HCEC 1CT (cell line): ENCODE measurements at places on chromosomes 3 and 15.
A peak's percentile ranks its signal among the peaks of the same experiment; 100 is the strongest.

- no peak for DNase-seq
Observed at GRCh38 chr15:87736401-87736800, 520.1 kb downstream of the NTRK3 start.

DNA sequence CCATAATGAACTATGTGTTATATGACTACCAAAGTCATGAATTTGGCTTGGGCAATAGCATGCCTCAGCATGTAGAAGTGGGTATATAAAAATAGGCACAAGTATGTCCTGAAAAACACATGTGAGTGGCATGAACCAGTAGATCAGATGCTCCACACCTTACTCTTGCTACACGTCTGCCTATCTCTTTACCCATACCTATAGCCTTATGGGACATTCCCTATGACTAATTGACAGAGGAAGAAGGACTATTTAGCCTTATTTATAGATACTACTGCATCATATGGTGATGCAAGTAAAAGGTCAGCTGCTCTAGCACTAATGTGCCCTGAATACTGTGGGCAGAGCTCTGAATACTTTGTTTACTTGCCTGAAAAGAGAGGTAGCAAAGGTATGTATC, 81.0 kb upstream of the ZPLD1 start:
- DNase-seq = no peak

DNA sequence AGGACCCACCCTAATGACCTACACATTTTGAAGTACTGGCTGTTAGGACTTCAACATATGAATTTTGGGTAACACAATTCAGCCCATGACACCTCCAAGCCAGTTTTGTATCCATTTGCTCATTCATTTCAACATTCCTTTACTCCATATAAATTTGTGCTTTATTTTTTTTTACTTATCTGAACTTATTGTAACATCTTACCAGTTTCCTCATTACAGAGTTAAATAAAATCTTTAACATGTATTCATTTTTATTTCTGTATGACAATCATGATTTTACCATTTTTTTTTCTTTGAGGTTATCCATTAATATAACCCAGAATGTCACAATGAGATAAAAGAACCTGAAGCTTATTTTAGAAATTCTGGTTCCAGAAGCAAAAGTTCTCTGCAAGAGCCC, 48.0 kb upstream of the ATP1B3 start:
- DNase-seq = no peak

DNA sequence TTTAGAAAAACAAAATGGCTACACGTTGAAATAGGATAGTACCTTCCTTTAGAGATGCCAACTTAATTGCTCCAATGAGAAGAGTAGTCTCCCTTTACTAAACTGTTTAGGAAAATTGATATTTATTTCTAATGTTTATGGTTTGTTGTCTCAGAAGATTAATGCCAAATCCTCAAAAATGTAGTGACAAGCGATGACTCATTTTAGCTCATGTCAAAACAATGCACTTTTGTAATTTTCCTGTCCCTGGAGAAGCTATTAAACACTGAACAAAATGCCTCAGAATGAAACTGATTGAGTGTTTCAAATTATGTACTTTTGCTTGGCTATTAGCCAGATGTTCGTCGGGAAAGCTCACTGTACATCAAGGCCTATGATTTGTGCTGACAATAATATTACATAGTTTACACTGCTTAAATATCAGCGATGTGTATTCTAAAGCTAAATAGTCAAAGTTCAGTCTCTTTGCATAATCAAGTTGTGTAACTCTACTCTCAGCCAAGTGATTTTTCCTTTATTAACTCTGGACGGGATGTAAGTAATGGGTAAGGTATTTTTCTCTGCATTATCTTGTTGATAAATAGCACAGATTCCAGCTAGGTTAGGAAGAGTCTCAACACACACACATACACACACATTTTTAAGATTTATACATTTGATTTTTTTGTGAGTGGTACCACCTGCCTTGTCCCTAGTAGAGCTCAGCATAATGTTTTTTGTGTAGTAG, 83.7 kb downstream of the CMSS1 start:
- DNase-seq = peak; percentile 92

- no peak for DNase-seq
Observed at GRCh38 chr15:57385923-57386390, 9.7 kb downstream of the CGNL1 start.

DNA sequence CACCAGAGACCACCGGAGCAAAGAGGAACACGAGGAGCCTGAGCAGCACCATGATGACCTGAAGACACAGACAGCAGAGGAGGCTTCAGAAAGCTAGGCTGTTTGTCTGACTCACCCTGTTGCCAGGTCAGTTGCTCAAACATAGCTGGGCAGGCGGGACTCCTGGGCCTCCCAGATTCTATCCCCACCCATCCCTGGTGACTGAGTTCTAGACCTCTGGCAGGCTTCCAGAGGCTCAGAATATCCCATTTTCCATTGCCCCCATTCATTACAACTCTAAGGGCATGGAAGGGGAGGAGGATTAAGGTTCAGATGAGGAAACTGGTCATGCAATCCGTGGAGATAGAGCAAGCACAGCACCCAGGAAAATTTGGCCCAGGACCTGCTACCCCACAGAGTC, at the start of gene CDHR4:
Gene CDHR4 (minus strand): TSS at position 113 of the 400 bp plus-strand sequence. CDS start 61 bp downstream, at position 52.
- peak; percentile 75 for DNase-seq

GRCh38 chr15:38555686-38556334, 8.8 kb downstream of the RASGRP1 start:
- DNase-seq = peak; percentile 80

DNA sequence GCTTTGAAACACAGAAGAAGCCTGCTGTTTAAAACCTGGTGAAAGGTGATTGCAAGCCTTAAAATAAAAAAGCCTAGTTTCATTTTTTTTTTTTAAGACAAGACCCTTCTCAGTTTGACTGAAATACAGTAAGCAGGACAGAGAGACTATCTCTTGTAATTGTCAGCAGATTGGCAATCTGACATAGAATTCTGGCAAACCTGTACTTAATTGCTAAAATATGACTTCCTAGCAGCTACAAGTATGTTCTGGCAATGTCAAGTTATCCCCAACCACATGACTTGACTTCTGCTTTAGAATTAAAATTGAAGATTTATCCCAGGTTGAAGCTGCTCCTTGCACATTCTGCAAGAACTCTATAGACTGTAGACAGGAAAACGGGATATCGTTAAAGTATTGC, 232.8 kb upstream of the NR2F2 start:
- DNase-seq = no peak

- DNase-seq = no peak
Observed at GRCh38 chr3:128366652-128367051, 100.0 kb downstream of the DNAJB8 start.

GRCh38 chr15:43867096-43867495, 40.3 kb downstream of the WDR76 start:
- no peak for DNase-seq

- no peak for DNase-seq
Observed at GRCh38 chr3:152184971-152185686, 83.6 kb upstream of the MBNL1 start.

DNA sequence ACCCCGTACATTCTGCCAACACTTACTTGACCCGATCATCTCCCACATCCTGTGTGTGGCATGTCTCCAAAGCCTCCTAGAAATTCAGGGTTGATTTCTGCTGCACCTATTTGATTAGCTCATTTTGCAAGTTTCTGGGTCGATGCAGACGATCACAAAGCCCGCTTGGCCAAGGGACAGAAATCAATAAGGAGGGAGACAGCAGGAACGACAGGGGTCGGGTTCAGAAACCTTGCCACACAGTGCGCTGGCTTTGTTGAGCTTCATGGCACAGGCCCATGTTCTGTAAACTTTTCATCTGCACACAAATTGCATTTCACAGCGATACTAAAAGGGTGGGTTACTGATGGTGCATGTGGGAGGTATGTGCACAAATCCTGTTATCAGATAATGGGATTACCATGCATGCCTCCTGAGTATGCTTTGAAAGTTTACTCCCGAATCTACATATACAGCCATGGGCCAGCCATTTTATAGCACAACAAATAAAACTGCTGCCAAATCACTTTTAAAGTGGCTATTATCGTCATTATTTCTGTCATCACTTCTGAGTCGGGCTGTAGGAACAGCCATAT, 95.9 kb upstream of the ATP11B start:
- no peak for DNase-seq

GRCh38 chr3:186092360-186093070, 16.4 kb downstream of the ETV5 start:
- DNase-seq = no peak

DNA sequence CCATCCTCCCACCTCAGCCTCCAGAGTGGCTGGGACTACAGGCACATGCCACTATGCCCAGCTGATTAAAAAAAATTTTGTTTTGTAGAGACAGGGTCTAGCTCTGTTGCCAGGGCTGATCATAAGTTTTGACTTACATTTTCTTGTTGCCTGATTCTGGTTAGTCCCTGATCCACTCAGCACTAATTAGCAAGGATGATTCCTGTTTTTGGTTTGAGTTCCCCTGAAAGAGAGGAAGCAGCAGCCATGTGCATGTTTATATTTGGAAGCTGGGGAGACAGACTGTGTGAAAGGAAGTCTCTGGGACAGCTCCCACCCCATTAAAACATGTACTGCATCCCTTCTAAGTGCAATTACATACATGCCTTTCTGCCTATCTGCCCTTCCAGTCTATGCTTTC, 3.6 kb upstream of the NCK1 start:
- DNase-seq = no peak

- DNase-seq = no peak
Observed at GRCh38 chr3:100407977-100408532, 6.7 kb downstream of the LNP1 start.

DNA sequence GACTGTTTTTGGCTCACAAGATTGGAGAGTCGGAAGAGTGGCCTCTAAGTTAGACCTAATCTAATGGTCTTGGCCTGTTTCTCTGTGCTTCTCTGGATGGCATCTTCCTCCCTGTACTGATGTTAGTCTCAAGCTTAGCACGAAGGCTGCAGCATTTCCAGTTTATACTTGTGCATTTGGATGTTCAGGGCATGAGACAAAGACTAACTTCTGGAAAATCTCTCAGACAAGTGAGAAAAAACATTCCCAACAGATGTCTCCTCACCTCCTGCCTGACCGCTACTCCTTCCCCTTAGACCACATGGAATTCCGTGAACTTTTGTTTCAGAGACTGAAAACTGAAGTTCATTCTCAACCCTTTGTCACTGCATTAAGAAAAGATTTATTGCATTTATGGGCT, 410.8 kb upstream of the MCTP2 start:
- no peak for DNase-seq

DNA sequence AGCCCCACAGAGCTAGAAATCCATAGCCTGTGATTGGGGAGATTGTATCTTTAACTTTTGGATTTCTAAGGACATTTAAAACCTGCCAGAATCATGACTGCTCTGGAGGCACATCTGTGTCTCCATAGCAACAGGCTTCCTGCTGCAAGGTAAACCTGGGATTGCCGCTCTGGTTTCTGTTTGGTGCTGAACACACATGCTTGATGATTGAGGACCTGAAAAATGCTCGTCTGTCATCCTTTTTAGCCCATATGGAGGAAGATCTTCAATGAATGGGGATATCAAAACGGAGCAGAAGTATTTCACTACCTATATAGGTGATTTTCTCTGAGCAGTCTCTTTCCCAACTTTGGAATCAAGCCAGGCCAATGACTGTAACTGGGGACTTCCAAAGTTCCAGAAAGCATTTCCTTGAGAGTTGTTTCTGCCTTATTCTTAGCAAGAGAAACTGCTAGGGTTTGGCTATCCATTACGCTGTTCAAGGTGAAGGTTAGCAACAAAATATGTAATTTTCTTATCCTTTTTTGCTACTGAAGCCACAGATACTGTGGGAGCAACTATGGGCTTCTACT, 96.5 kb upstream of the TNIK start:
- DNase-seq = no peak

DNA sequence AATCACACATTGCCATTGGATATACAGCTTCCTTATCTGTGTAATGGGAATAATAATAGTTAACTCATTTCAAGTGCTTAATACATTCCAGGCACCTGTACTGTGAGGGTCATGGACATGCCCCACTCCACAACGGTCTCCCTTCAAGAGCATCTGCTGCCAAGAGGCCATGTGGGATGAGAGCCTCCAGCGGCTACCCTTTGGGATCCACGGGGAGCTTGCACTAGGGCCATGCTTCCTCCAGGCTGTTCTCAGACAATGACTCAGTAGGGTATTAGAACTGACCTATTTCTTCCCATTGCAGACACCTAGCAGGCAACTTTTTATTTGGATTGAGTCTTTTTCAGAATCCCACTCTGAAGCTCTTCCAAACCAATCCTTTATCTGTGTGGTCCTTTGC, 1078.9 kb downstream of the TUSC7 start:
- no peak for DNase-seq

- DNase-seq = peak; percentile 1
Observed at GRCh38 chr3:171685116-171685895, 125.0 kb downstream of the PLD1 start.

GRCh38 chr15:20106026-20106425, 435.6 kb downstream of the GOLGA6L6 start:
- no peak for DNase-seq

GRCh38 chr3:20564966-20565365, 379.0 kb upstream of the SGO1 start:
- no peak for DNase-seq

GRCh38 chr15:39564972-39565665, 15.8 kb upstream of the THBS1 start:
- no peak for DNase-seq

- no peak for DNase-seq
Observed at GRCh38 chr15:71791975-71792374, 18.4 kb upstream of the NR2E3 start.

- no peak for DNase-seq
Observed at GRCh38 chr15:58058073-58058472, 7.4 kb downstream of the ALDH1A2 start.

DNA sequence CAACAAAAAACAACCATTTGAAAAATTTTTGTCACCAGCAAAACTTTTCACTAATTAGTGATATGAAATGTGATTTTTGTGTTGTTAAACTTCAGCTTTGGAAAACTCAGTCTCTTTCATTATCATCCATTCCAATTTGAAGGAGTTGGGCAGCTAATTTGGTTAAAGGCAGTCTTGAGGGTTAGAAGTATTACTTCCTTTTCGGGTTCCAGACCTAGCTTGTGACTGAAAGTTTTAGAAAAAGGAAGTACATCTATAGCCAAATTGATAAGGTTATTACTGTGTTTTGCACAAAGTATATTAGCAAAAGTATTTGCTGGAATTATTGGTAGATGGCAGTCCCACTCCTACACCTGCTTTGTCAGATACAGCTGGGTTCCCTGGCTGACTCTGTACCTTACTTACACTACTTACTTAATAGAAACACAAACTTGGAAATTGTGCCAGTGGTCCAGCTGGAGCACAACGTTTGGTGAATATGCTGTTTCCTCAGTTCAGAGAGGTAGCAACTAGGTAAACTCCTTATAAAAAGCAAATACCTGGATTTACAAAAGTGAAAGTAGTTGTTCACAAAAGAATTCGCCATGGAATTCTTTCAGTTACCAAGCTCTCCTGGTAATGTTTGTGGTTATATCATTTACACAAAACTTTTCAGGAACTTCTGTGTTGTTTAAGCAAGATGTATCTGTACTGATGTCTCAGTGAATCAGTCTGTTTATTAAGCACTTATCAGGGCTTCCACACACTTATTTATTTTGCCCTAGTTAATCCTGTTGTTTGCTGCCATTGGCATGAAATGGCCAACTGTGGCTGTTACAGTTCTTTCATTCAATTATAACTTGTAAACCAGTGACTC, 31.6 kb downstream of the TIPARP start:
- DNase-seq = no peak

- DNase-seq = no peak
Observed at GRCh38 chr3:133211449-133211848, 173.3 kb downstream of the TMEM108 start.
